Activated CD4-positive, alpha-beta memory T cell treated with anti-CD3 and anti-CD28 coated beads for 36 hours (primary cell): ENCODE measurements at places on chromosomes 6 and 20. TPM values are rescaled to one million over a fixed set of nuclear protein-coding genes. Genes with fewer than 3 reads are reported as not detected.

SPDEF gene
- total RNA-seq: not detected

TMEM244 gene
- total RNA-seq: not detected

ISM1 gene
- total RNA-seq: 0.34 TPM

SOX4 gene
- 0.12 TPM for total RNA-seq

MYL9 gene
- total RNA-seq: 0.12 TPM

IRAK1BP1 gene
- 2.1 TPM for total RNA-seq

MAP3K7 gene
- total RNA-seq: 26.3 TPM

CALHM5 gene
- not detected for total RNA-seq

SLC22A2 gene
- total RNA-seq: not detected

TSBP1 gene
- not detected for total RNA-seq

GRCh38 chr6:163955756-163956155 is 541.2 kb downstream of the QKI start:
- H3K4me3 ChIP-seq: no peak overlapping the region
- no peak overlapping the region for H3K27ac ChIP-seq
- H3K27me3 ChIP-seq: peaks cover 22% of the 10 kb centered on the region
- DNase-seq: no peak
- H3K36me3 ChIP-seq: no peaks in the 10 kb centered on the region

GRCh38 chr6:131303338-131303930 is 168.2 kb downstream of the AKAP7 start:
- no peak overlapping the region for H3K27ac ChIP-seq
- no peak overlapping the region for H3K4me3 ChIP-seq
- peaks cover 15% of the 10 kb centered on the region for H3K4me1 ChIP-seq
- H3K36me3 ChIP-seq: no peaks in the 10 kb centered on the region

DNA sequence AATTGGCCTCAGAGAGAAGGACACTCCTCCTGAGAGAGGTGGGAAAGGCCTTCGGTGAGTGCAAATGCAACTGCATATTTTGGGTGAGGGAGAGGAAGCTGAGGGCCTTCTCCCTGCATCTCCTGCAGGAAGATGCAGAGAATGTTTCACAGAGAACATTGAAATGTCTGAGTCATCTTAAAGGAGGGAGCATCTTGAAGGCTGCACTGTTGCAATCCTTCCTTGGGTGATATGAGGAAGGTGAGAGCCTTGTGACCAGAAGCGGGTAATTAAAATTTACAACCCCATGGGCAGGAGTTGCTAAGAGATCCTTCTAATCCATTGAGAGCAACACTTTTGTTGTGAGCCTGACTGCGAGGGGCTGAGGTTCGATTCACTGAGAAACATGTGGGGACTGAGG is 375.7 kb upstream of the MARCKS start:
- no peaks in the 10 kb centered on the region for H3K27me3 ChIP-seq
- H3K36me3 ChIP-seq: no peaks in the 10 kb centered on the region
- DNase-seq: no peak
- H3K27ac ChIP-seq: no peak overlapping the region

GRCh38 chr6:166862287-166862977 is 93.9 kb downstream of the RNASET2 start:
- no peaks in the 10 kb centered on the region for H3K36me3 ChIP-seq
- DNase-seq: peak; percentile 53
- H3K4me1 ChIP-seq: peaks cover 6% of the 10 kb centered on the region
- peaks cover 2% of the 10 kb centered on the region for H3K27me3 ChIP-seq
- no peak overlapping the region for H3K27ac ChIP-seq

DNA sequence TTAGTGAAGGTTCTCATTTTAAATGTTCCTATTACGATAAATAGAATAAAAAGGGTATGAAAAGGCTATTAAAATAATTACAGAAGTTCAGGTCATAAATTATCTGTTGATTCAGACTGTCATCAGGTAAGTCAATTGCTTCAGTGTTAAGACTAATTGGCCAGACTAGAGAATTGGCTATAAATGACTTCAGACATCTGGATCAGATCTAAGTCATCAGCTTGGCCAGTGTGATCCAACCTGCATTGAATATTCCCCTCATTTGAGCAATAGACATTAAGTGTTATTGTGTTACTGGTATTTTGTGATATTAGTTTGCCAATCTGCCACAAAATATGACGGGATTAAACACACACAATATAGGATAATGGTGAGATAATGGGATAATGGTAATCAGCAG is 377.6 kb upstream of the CITED2 start:
- H3K36me3 ChIP-seq: no peaks in the 10 kb centered on the region
- H3K27ac ChIP-seq: no peak overlapping the region
- H3K4me3 ChIP-seq: no peak overlapping the region
- no peaks in the 10 kb centered on the region for H3K4me1 ChIP-seq
- H3K27me3 ChIP-seq: no peaks in the 10 kb centered on the region
- DNase-seq: no peak

DNA sequence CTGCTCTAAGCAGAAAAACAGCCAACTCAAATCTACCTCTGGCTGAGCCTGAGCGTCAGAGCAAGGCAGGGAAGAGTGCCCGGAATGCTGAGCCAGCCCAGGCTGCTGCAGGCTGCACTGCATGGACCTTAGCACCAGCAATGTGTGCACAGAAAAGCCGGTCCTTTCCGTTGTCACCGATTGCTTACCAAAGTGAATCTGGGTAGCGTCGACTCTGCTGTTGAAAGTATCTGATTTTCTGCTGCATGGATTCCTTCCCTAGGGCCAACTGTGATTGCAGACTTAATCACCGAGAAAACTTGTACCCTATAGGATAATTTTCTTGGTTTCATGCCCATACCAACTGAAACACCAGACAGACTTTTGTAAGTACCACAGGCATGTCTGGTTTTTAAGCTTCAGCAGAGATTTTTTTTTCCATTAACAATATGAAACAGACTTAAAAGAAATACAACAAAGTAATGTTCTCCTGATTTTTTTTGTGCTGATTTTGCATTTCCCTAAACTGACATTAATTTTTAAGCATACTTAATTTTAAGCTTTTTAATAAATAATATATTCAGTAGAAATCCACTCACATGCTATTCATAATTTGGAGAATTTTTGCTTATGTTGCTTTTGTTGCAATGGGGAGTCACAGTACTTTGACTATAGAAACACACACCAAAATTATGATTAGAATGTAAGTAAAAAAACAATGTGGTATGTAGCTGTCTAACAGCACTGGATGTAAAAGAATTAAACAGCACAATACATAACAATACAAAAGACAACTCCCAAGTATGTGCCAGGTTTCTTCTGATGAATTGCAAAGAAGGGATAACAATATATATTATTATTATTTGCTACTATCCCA is 218.0 kb downstream of the THBS2 start:
- no peak overlapping the region for H3K27ac ChIP-seq
- H3K4me1 ChIP-seq: no peaks in the 10 kb centered on the region
- no peak overlapping the region for H3K4me3 ChIP-seq
- no peak for DNase-seq

GRCh38 chr6:32234934-32235333 is 11.1 kb upstream of the NOTCH4 start:
- H3K27me3 ChIP-seq: peaks cover 2% of the 10 kb centered on the region
- peaks cover 2% of the 10 kb centered on the region for H3K4me1 ChIP-seq
- no peak for DNase-seq
- no peak overlapping the region for H3K27ac ChIP-seq

- H3K4me1 ChIP-seq: peaks cover 36% of the 10 kb centered on the region
- no peak overlapping the region for H3K4me3 ChIP-seq
- H3K27me3 ChIP-seq: no peaks in the 10 kb centered on the region
- H3K36me3 ChIP-seq: peaks cover 12% of the 10 kb centered on the region
These were observed 36.1 kb downstream of the CTNNBL1 start for GRCh38 chr20:37729909-37730308.

DNA sequence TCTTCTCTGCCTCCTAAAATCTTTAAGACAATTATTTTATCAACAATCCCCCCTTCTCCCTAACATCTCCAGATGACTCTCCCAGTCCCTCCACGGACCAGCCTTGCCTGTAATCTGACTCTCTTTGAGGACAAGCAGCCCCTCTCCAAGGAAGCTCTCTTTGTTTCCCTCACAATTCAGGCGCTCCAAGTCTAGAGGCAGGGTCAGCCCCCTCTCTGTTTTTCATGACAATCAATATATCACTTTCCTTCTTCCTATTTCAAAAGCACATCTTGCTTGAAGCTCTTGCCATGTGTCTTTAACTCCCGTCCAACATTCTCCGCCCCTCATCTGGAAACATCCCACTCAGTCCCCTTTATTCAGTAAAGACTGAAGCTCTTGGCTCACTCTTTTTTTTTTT is 393.4 kb upstream of the SULF2 start:
- no peak for DNase-seq
- no peaks in the 10 kb centered on the region for H3K4me1 ChIP-seq
- peaks cover 5% of the 10 kb centered on the region for H3K27me3 ChIP-seq

- H3K4me1 ChIP-seq: no peaks in the 10 kb centered on the region
- no peak overlapping the region for H3K4me3 ChIP-seq
- no peaks in the 10 kb centered on the region for H3K27me3 ChIP-seq
- H3K36me3 ChIP-seq: no peaks in the 10 kb centered on the region
- DNase-seq: no peak
These were observed 155.6 kb upstream of the TBX18 start for GRCh38 chr6:84920021-84920420.

DNA sequence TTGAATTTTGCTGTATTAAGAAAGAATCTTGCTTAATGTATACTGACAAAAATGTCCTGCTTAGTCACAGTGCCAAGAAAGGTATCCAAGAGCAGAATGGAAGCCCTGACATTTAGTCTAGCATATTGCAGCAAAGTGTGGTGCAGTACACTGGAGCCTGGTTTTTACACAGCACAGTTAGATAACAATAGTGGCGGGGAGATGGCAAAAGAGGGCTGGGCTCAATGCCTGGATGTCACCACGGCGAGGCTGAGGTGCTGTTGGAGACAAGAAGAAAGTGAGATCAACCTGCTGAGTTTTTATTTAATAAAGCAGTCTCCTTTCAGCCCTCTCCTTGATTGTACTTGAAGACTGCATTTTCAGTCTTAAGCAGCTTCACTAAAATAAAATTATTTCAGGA is 426.0 kb downstream of the LMBRD1 start:
- DNase-seq: no peak
- no peaks in the 10 kb centered on the region for H3K4me1 ChIP-seq
- H3K27ac ChIP-seq: no peak overlapping the region
- no peaks in the 10 kb centered on the region for H3K27me3 ChIP-seq
- no peak overlapping the region for H3K4me3 ChIP-seq

DNA sequence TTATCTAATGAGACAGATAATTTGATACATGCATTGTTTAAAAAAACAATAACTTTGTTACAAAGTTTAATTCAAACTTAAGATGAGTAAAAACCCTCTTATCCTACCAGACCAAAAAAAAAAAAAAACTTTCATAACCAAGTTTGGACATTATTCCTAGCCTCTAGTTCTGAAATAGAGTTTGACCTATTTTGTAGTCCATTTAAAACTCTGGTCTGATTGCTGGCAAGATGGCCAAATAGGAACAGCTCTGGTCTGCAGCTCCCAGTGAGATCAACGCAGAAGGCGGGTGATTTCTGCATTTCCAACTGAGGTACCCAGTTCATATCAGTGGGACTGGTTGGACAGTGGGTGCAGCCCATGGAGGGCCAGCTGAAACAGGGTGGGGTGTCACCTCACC is 125.9 kb downstream of the FRK start:
- no peak for DNase-seq
- H3K36me3 ChIP-seq: no peaks in the 10 kb centered on the region
- H3K4me3 ChIP-seq: no peak overlapping the region
- no peaks in the 10 kb centered on the region for H3K27me3 ChIP-seq
- no peak overlapping the region for H3K27ac ChIP-seq
- H3K4me1 ChIP-seq: no peaks in the 10 kb centered on the region

DNA sequence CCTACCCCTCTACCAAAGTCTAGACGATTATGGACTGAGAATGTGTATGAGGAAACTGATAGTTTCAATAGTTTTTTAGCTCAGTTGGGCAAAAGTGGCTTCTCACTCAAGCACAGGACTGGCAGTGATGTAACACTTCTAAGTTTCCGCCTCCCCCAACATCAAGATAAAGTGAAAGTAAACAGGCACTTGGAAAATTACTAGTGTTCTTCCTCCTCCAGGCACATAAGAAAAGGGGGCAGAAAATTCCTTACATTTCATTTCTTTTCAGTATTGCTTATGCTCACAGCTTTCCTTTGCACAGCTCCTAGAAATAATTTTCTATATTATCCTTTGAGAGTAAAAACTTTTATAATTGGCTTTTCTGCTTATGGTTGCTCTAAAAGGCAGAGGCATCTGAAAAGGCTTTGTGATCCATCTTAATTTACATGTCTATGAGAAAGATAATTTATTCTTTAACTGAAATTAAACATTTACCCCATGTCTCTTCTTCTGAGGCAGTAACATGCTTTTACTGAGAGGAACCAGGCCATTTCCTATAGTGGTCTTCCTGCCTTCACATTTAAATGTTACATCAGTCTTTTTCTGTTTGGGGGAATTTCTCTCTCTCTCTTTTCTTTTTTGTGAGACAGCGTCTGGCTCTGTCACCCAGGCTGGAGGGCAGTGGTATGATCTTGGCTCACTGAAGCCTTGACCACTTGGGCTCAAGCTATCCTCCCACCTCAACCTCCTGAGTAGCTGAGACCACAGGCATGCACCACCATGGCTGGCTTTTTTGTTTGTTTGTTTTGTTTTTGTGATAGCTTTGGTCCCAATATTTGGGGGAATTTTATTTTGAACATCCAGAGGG is 65.0 kb upstream of the EEF1A1 start:
- H3K4me3 ChIP-seq: peak overlapping the region; percentile 75
- DNase-seq: peak; percentile 45
- peak overlapping the region; percentile 95 for H3K27ac ChIP-seq
- peaks cover 2% of the 10 kb centered on the region for H3K27me3 ChIP-seq
